ENCODE measurements at places on chromosomes 3 and 15.

- DNase-seq = no peak
Observed at GRCh38 chr3:70550723-70551319, 238.4 kb upstream of the MDFIC2 start.

DNA sequence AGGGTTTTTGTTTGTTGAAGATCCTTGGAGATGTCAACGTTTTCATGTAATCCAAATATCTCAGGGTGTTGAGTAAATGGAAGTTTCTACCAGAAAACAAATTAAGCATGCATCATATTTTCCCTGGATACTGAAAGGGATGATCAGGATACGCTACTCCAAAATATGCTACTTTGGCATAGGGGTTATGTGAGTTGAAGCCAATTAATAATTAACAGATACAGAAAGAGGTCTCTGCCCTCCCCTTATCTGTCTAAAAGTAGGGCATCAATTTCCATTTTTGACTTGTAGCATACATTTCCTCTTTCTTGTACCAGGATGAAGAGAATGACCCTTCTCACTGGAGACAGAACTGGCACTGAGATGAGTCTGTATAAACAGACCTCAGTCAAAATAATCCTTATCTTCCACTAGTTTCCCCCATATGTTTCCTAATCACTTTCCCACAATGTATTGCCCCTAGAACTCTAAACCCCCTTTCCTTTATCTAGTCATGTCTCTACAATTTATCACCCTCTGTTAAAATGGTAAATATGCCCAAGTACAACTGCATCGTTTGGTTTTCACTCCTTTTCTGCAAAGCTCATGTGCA, 17.4 kb upstream of the ASB14 start:
- no peak for DNase-seq

- DNase-seq = no peak
Observed at GRCh38 chr15:34055868-34056595, 17.0 kb upstream of the AVEN start.

DNA sequence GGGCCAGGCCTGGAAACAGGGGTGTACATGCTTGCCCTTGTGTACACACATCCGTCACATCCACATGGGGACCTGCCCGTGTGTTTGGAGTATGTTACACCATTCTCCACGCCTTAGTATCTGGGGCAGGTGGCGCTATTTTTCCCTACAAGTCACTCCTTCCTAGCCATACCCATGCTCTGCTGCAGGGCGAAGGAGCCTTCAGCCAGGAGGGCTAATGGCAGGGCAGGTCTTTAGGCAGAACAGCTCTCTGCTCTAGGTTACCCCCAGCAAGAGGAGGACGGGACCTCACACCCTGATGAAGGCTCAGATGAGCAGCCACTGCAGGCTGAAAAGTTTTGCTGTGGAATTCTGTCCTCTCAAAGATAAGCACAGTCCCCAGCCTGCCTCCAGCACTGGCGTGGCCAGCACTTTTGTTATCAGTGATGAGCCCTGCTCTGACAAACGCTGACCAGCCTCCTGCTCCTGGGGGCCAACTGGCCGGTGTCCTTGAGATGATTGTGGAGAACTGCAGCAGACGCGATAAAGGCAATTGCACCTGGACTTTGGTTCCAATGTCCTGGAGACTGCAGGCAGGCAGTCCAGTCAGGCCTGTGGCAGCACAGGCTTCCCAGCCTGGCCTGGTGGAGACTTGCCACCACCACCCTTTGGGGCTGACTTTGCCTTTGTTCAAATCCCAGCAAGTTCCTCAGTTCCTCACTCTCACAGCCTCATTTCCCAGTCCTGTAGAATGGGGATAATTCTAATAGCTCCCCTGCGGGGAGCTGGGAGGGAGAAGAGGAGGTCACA, 19.8 kb upstream of the PIGZ start:
- no peak for DNase-seq

GRCh38 chr15:56261854-56262509, 18.3 kb upstream of the RFX7 start:
- DNase-seq = no peak

- no peak for DNase-seq
Observed at GRCh38 chr3:141710888-141711616, 27.0 kb upstream of the RNF7 start.

DNA sequence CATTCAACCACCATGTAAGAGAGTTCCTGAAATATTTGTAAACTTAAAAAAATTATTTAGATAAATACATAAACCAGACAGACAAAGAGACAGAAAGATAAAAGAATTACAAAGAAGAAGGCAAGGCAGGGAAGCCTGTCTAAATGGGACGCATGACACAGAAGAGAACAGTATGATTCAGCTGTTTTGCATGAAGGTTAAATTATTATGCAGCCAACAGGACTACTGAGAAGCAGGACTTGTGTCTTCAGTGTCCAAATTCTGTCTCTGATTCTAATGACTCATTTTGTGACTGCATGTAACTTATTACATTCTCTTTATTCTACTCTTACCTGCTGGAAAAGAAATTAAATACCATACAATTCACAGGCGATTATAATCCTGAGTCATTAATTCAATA, 340.4 kb upstream of the KCNMB2 start:
- no peak for DNase-seq
